ENCODE measurements at places on chromosomes 7 and 10.

- no peak overlapping the region for H3K4me3 ChIP-seq
- ATAC-seq, result no peak
- peaks cover 10% of the 10 kb centered on the region for H3K4me1 ChIP-seq
- H3K27me3 ChIP-seq, result no peaks in the 10 kb centered on the region
Observed at GRCh38 chr7:77447616-77448015, 31.5 kb upstream of the GSAP start.

- no peak overlapping the region for H3K4me3 ChIP-seq
- H3K27ac ChIP-seq, result no peak overlapping the region
- no peak for ATAC-seq
- peaks cover 4% of the 10 kb centered on the region for H3K36me3 ChIP-seq
- peaks cover 3% of the 10 kb centered on the region for H3K4me1 ChIP-seq
Observed at GRCh38 chr7:152052771-152053170, 27.3 kb downstream of the GALNT11 start.

DNA sequence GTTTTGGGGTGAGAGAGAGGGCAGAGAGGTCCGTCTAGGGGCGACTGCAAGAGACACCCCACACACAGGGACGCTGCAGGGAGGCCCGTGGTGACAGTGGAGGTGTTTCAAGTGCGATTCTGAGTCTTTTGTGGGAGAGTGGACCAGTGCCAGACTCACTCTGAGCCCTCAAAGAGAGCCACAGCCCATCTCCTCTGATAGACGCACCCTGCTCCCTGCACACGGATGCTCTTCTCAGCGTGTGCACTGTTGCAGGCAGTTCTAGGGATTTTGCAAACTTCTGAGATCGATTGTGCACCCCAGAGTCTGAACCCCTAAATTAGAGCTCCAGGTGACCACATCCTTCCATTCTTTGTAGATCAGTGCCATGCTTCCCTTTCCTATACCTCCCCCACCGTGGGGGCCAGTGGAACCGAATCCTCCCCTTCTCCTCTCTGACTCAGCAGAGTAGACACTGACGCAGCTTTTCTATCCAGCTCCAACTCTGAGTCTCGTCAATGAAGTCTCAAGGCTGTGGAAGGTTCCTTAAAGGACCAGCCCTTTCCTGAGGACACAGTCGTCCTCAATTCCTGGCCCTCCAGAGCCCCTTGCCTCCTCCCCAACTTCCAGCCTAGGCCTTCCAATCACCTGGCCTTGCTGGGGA, 83.8 kb downstream of the TMEM130 start:
- H3K36me3 ChIP-seq, result no peaks in the 10 kb centered on the region
- H3K27ac ChIP-seq, result no peak overlapping the region
- H3K27me3 ChIP-seq, result peaks cover 3% of the 10 kb centered on the region
- no peak overlapping the region for H3K4me3 ChIP-seq
- H3K4me1 ChIP-seq, result no peaks in the 10 kb centered on the region
- ATAC-seq, result no peak

GRCh38 chr7:2800931-2801688, 43.0 kb downstream of the GNA12 start:
- H3K27ac ChIP-seq, result peak overlapping the region; percentile 12
- no peaks in the 10 kb centered on the region for H3K27me3 ChIP-seq
- H3K4me1 ChIP-seq, result peaks cover 16% of the 10 kb centered on the region
- peak overlapping the region; percentile 22 for H3K4me3 ChIP-seq

DNA sequence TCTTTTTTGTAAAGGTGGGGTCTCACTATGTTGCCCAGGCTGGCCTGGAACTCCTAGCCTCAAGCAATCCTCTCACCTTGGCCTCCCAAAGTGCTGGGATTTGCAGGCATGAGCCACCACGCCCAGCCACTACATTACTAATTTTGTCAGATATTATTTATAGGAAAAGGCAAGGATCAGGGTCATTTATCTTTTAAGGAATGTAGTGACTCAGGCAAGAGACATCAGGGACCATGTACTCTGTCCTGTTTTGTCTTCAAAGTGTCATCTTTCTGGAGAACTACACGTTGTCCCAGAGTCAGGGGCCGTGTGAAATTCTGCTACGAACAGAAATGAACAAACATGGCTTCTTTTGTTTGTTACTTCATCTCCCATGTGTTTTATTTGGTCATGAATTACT, 105.3 kb downstream of the NPTX2 start:
- ATAC-seq, result no peak
- no peak overlapping the region for H3K27ac ChIP-seq
- H3K36me3 ChIP-seq, result no peaks in the 10 kb centered on the region
- peaks cover 18% of the 10 kb centered on the region for H3K27me3 ChIP-seq

DNA sequence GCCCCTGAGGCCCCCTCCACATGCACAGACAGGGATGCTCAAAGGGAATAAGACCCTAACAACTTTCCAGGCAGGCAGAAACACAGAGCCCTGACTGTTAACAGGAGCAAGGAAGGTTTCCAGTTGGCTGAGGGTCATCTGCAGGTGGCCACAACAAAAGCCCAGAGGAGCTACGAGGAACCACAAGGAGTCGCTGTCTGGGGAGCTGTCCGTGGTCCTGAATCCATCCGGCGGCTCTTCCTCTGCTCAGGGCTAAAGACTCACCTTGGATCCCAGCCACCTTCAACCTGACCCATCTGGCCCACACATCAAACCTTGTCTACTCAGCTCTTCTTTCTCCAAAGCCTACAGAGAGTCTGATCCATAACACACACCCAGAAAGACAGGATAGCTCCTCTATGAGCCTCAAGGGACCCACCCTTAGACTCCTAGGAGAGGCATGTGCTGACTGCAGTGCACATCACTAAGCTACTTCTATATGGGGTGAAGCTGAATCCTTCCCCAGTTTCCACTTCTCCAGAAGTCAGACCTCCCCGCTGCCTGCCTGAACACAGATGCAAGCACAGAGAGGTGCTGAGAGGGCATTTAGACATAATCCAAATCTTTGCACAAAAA, 104.0 kb downstream of the SLIT1 start:
- peaks cover 26% of the 10 kb centered on the region for H3K27me3 ChIP-seq
- H3K4me3 ChIP-seq, result no peak overlapping the region
- H3K36me3 ChIP-seq, result no peaks in the 10 kb centered on the region
- peaks cover 3% of the 10 kb centered on the region for H3K4me1 ChIP-seq
- no peak overlapping the region for H3K27ac ChIP-seq
- peak; percentile 58 for ATAC-seq

DNA sequence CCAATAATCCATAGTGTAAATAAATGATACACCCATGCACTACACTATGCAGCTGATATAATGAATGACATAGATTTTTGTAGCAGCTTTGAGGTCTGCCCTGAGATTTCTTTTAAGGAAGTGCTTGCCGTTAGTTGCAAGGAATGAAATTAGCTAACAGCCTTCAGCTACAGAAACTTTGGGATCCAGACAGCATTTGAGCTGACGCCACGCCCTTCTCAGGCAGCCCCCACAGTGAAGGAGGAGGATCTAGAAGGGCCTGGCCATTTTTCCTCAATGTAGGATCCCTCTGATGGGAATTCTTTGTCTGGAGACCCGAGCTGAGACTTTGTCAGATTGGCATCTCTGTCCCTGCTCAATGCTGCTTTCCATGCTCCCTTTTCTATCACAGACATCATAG, 6.1 kb upstream of the PDK4 start:
- no peaks in the 10 kb centered on the region for H3K36me3 ChIP-seq
- no peaks in the 10 kb centered on the region for H3K4me1 ChIP-seq
- H3K27ac ChIP-seq, result no peak overlapping the region

DNA sequence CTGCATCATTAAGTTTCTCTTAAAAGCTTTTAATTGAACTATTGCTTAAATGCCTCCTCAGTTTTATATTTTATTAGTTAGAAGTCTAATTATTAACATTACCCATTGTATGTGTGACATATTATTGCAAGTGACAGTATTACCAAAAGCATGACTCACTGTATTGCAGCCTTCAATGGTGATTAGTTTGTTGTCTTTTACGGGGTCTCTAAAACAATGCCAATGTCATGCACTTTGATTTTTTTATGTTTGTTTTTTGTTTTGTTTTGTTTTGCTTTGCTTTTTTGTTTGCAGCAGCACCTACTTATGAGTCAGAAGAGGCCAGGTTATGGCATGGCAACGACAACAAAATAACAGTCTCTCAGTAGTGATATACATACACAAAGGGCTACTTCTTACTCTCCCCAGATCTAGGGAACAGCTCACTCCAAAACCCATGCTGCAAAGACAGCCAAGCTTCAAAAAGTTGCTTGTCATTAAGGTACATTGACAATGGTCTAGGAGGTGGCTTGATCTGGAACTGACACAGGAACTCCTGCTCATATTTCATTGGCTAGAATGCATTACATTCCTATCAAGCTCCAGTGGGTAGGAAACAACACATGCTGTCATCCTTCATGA, 293.7 kb upstream of the POM121L12 start:
- H3K4me3 ChIP-seq, result no peak overlapping the region
- no peak for ATAC-seq
- H3K27ac ChIP-seq, result no peak overlapping the region
- no peaks in the 10 kb centered on the region for H3K36me3 ChIP-seq

Data from activated T-helper 17 cell treated with anti-CD3 and anti-CD28 coated beads, Interleukin-2, amount 50 U/mL, for 72 hours (primary cell).